CD4-positive, alpha-beta T cell treated with Interleukin-15 for 1 hour (primary cell): ENCODE measurements at places on chromosomes 5 and 9.

- no peak for DNase-seq
Observed at GRCh38 chr9:35547889-35548418, 57.1 kb upstream of the TESK1 start.

- no peak for DNase-seq
Observed at GRCh38 chr5:120684213-120684612, 220.1 kb downstream of the PRR16 start.

- DNase-seq, result no peak
Observed at GRCh38 chr5:173613433-173614159, 2.9 kb downstream of the BOD1 start.

DNA sequence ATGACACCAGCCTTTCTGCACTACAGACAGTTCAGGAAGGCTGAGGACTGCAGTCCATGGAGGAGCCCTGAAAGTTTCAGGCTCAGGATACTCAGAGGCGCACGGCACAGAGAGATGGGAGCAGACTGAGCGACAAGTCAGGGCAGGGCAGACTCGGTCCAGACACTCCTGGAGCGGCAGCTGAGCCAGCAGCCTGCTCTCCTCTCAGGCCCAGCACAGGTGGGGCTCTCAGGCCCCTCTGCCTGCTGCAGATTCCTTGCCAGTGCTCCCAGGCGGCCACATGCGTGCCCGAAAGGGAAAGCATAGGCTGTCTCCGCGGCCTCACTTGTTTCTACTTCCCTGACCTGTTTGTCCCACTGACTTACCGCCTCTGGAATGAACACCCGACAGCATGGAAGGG, 228.3 kb downstream of the IRX2 start:
- no peak for DNase-seq

GRCh38 chr5:88459971-88460370, 191.3 kb upstream of the TMEM161B start:
- no peak for DNase-seq

GRCh38 chr5:20528471-20528870, 540.5 kb upstream of the CDH18 start:
- DNase-seq, result no peak

DNA sequence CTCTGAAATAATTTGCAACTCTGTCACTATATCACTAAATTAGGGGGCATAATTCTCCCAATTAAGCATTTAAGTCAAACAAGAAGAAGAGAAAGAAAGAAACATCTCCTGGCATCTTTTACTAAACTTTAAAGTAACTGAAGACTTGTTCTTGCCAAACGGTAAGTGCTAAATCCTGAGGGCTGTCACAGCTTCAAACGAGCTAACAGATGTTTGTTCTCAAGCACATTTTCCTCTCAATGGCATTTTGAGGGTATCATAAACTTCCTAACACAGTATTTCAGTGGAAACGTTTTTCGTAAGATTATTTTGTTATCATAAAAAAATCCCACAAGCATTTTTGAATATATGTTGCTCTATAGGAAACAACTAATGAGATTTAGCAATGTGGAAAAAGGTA, 169.5 kb upstream of the TAS2R1 start:
- no peak for DNase-seq

- no peak for DNase-seq
Observed at GRCh38 chr5:143106174-143106573, 297.3 kb downstream of the NR3C1 start.

- no peak for DNase-seq
Observed at GRCh38 chr5:116696366-116696765, 121.7 kb upstream of the SEMA6A start.

DNA sequence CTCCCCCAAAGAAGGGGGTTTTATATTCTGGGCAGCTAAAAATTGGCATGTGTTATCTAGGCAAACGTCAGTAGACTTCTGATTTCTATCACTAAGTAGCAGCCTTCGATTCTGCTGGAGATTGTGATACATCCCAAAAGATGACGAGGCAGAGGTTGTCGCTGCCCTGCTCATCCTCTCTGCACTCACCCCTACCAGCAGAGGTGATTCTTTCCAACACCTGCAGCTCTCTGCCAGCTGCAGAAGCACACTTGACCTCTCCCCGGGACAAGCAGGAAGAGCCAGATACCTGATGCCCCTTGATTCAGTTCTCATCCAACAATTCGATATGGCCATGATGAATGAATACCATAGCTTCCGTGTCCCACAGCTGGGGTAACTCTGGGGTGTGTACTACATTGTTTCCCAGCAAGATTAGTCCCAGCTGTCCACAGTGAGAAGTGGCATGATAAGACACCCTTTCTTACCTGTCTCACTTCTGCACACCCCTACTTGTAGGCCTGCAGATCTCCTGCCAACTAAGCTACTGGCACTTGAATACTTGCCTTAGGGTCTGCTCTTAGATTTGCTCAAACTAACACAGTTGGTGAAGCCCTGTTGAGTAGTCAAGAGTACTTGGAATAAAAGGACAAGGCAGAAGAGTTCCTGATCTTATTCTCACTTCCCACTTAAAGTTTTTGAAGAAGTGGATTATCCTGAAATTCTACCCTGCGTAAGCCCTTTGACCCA, 37.6 kb upstream of the SMAD5 start:
- DNase-seq, result no peak

DNA sequence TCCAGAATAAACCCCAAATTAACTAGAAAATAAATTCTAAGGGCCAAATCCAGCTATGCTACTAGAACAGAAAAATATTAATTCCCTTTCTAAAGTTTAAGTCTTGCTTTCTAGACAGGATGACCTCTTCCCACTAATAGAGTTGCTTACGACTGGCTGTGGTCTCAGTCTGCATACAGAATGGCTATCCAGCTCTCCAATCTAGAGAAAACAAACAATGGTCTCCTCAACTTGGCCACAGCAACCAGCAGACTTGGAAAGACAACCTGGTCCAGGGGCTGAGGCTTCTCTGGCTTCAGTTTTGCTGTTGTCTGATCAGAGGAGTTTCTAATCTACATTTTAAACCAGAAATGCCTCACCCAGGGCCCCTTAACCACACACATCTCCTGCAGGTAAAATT, 28.9 kb downstream of the RASEF start:
- no peak for DNase-seq

DNA sequence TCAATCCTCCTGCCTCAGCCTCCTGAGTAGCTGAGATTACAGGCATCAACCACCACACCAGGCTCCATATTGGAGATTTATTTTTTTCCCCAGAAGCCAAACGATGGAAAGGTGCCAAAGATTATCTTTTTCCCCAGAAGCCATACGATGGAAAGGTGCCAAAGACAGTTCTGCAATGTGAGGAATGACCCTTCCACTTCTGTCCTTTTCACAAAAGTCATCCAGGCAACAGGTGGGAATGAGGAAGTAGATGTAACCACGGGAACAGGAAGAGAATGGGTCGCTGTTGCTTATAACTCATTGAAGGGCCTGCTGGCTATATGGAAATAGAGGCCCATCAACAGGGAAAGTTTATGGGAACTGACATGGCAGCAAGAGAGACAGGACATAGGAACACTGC, 233.7 kb upstream of the MSX2 start:
- no peak for DNase-seq

GRCh38 chr5:150065886-150066285, 20.5 kb downstream of the CSF1R start:
- peak; percentile 45 for DNase-seq

DNA sequence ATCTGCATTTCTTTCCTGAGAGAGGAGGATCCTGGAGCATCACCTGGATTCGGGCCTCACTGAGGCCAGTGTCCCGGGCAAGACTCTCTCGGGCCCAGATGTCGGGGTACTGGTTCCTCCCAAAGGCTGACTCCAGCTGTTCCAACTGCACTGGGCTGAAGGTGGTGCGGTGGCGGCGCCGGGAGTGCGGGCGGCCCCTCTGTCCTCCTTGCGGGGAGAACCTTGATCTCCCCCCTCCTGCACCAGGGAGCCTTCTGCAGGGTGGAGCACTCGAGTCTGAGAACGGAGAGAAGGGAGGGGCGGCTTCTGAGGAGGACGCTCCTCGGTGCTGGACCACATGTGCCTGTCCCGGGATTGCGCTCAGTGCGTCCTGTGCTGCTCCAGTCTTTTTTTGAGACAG, 2.0 kb downstream of the PROP1 start:
- DNase-seq, result no peak

DNA sequence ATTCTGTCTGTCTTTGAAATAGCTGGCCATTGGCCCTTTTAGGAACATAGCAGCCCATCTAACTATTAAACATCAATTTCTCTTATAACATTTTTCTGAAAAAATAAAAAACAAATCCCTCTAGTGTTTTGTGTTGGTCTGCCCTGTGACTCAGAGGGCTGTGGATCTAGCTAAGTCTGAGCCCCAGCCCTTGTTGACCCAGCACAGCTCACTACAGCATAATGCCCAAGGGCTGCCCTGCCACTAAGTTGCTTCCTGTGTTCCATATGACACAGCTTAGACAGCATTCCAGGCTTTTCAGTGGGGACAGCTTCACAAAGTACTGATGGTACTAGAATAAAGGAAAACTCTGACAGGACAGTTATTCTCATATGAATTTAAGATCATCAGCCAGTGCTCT, 136.0 kb downstream of the SCAMP1 start:
- no peak for DNase-seq

DNA sequence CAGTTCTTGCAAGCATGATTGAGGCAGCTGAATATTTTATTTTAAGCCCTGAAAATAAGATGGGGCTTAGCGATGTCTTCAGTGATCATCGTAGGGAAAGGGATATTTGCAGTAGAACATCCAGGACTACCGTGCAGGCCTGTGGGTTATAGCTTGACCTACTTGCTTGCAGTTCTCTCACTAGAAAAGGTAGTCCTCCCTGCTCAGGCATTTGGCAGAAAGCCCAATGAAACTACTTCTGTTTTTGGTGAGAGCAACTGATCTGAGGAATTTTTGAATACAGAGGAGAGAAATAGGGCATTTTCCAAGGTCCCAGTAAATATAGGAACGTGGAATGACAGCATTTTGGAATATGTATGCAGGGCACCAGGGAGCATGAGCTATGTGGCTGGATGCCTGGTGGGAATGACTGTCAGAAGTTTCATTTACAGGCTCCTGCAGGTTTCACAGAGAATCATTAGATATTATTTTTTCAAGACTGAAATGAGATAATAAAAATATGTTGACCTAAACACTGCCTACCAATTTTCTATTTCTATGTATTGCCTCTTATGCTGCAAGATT, 417.9 kb upstream of the ACTBL2 start:
- no peak for DNase-seq

- DNase-seq, result no peak
Observed at GRCh38 chr9:96585426-96585825, 34.2 kb downstream of the CDC14B start.

GRCh38 chr5:119583684-119584083, 45.7 kb upstream of the FAM170A start:
- no peak for DNase-seq

GRCh38 chr9:133839822-133840329, 101.7 kb upstream of the SARDH start:
- DNase-seq, result no peak

GRCh38 chr5:61251874-61252642, 80.0 kb upstream of the ZSWIM6 start:
- DNase-seq, result no peak

GRCh38 chr5:120139039-120139438, 325.1 kb upstream of the PRR16 start:
- DNase-seq, result no peak

GRCh38 chr5:532521-533242, 8.4 kb upstream of the SLC9A3 start:
- DNase-seq, result no peak

DNA sequence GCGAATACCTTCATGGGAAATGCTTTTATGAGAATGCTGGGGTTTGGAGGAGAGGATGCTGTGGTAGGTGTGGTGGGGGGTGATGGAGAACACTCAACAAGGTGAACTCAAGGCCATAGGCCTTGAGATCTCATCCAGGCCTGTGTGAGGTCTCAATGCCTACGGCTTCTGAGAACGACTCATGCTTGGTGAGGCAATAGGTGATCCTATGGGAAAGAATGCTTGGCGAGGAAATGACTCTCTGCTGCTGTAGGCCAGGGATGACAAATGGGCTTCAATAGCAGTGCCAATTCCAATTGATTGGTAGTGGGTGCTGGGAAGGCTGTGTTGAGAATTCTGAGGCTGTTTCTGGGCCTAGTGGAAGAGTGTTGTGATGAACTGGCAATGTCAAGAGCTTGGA, 280.2 kb upstream of the CLINT1 start:
- no peak for DNase-seq

GRCh38 chr5:11062397-11062796, 301.4 kb upstream of the DAP start:
- DNase-seq, result no peak

GRCh38 chr5:50562694-50563093, 103.7 kb upstream of the PARP8 start:
- no peak for DNase-seq

GRCh38 chr9:136437430-136437829, 2.2 kb downstream of the INPP5E start:
- no peak for DNase-seq

DNA sequence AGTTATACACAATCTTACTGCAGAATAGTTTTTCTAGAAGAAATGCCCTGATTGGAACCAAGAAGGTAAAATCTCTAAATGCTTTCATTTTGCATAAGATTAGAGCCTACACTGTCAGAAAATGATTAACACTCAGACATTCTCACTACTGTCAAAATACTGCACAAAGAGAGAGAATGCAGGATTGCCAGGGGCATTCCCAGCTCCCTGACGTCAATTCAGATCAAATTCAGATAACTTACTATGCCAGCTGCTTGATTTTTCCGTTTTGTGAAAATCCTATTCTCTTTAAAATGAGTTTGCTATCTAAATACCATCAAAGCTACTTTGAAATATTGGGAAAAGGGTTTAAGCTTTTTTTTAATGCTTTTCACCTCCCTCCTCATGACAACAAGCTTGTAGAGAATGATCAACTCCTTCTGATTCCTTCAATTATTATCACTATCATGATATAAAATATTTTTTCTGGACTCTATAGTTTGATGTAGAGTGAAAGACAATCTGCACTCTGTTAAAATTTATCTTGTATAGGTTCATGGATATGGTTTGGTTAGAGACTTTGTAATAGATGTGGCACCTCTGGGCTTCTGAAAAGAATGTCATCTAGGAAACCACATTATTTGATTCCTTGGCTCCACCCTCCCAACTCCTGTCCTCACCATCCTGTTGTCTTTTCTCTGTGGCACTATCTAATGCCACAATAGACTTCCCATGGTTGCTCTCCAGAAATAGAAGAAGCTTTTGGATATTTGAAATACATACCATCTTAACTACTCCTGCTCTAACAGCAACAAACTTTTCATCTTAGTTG, 407.7 kb downstream of the PDE4D start:
- DNase-seq, result no peak

DNA sequence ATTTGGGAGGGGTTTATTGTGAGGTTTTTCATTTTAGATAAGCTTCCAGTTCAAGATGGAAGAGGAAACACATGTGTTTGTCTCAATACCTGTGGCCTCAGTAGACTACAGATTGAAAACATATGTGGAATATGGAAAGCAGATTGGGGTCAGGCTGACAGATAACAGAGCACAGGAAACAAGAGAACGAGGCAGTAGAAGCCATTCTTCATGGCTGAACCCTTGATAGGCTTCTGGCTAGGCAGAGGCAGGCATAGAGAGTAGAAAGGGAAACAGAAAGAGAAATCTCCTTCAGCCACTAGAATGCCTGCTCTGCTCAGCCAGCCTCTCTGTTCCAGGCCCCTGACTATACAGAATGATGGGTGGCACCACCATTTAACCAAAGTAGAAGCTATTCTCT, 152.5 kb downstream of the MUSK start:
- no peak for DNase-seq
